Hematopoietic multipotent progenitor cell (in vitro differentiated cells): ENCODE measurements at places on chromosomes 5 and 9. TPM values are rescaled to one million over a fixed set of nuclear protein-coding genes. Genes with fewer than 3 reads are reported as not detected.

DNA sequence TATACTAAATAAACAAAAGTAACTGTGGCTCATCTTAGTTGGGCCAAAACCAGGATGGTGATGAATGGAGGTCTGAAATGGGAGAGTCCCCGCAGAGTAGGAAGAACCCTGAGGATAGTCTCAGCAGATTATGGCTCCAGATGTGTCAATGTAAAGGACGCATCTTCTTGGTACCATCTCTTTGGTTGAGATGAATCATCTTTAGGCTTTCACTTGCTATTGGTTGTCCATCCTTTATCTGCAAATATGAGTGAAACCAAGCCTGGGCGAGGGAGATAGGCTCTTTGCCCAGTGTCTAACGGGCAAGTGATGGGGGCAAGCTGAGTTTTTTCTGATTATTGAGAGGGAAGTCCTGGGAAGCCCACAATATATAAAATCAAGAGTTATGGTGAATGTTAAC, 19.4 kb upstream of the LCP2 start:
- no peak for DNase-seq

DNA sequence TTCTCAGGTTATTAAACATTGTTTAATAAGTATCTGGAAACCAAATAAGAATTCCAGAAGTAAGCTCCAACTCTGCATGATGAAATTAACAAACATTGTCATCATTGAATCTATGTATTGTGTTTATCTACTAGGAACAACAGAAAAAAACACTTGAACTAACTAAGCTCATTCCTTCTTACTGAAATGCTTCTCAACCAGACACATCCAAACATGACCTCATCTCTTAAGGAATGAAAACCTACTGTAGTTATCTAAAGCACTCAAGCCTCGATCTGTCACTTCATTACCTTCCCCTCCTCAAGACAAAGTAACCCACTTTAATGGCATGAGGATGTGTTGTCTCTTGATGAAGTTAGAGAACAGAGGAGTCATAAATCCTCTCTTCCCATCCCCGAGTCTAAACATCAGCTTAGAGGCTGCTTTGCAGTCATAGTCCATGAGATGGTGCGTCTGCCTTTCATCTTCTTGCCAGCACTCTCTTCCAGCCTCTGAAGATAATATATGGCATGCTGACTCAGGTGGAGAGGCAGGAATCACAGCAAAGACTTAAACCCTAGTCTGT, 86.5 kb downstream of the CEMIP2 start:
- DNase-seq, result no peak

DNA sequence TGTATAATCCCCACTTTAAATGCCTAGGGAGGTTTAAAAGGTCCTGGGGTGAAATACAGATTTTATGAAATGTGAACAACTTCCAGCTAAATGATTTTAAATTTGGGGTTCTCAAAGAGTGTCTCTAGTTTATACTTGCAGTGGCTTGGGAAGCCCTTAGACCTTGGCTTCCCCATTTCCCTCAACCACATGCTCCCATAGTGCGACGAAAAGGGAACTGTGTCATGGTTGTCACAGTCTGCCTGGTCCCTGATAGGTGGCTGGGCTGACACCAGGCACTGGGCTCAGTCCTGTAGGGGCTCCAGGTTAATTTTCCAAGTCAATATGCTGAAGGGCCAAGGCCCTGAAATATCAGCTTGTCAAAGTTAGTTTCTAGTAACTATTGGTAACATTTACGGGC, 10.4 kb upstream of the CXCL14 start:
- no peak for DNase-seq

DNA sequence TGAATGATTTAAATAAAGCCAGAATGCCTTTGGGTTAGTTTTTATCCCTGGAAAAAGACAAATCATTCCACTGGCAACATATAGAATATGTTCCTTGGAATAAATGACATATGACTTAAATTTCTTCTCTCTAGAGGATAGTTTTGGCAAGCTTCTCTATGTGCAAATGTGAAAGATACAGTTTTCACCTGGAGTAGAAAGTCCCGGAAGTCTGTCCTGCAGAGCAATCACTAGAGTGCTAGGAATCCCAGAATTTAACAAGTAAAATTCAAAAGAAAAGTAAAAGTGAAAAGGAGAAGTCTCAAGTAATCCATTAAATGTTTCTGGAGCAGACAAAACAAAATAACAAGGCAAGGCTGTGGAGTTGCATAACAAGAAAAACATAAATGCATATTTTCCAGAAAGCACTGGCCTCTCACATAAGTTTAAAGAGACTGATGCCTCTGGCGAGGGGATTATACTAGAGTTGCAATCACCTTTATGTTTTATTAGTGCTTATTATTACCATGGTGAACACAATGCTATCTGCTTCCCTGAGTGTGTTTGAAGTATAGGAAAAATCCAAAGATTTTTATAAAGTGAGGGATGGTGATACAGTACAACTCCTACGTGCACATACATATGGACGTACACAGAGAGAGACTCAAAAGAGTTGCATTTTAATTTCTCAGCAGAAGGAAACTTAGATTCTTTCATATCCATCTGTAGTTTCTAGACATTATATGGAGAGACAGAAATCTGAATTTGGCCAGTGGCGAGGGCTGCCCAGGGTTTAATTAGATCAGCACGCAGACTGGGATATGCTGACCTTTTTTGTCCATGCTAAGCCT, 188.3 kb upstream of the ANKRD55 start:
- no peak for DNase-seq

Gene GKAP1
- 1.9 TPM for total RNA-seq

DNA sequence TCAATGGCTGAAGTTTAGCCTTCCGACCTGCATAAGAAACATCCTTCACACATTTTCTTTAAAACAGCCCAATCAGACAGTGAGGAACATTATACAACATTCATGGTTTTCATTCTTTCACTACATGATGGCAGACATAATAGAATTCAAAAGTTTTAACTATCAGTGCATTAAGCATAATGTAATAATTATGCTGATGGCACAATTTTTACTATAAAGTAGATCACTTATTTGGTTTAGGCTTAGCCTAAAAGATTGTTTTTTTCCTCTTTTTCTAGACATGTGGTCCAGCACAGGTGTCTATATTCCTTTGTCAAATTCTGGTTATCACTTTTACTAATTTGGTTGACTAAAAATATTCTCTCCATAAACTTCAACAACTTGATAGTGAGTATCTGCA, 46.5 kb downstream of the EFNA5 start:
- DNase-seq, result no peak

- DNase-seq, result no peak
Measured at GRCh38 chr9:36603006-36603405, 30.3 kb downstream of the MELK start.

GRCh38 chr5:39863926-39864552, 439.3 kb upstream of the DAB2 start:
- DNase-seq, result no peak

GRCh38 chr9:100379862-100380261, 27.1 kb upstream of the TEX10 start:
- no peak for DNase-seq

GRCh38 chr5:95261437-95262175, 23.3 kb downstream of the MCTP1 start:
- no peak for DNase-seq

- DNase-seq, result peak; percentile 15
Measured at GRCh38 chr9:10032166-10032565, 580.6 kb downstream of the PTPRD start.

Gene MYMK
- not detected for total RNA-seq

GRCh38 chr5:104541141-104541785, 978.7 kb upstream of the NUDT12 start:
- DNase-seq, result no peak

GRCh38 chr5:13957032-13957645, 12.7 kb upstream of the DNAH5 start:
- DNase-seq, result peak; percentile 55

Gene BARHL1
- not detected for total RNA-seq

DNA sequence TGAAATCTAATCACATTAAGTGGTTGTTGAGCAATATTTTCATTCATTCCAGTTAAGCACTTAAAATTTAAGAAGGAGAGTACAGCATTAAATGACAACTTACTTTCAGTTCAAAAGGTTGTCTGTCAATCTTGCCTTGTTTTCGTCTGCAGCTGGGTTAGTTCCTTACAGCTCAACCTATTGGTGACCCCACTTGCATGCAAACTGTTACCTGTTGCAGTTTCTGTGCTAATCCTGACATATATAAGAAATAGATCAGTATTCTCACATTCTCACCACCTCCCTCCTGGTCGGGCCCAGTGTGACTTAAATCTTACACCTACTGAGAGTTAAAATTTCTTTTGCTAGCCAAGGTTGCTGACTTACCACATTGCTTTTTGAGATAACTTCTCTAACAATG, 191.8 kb upstream of the SMC2 start:
- no peak for DNase-seq

DNA sequence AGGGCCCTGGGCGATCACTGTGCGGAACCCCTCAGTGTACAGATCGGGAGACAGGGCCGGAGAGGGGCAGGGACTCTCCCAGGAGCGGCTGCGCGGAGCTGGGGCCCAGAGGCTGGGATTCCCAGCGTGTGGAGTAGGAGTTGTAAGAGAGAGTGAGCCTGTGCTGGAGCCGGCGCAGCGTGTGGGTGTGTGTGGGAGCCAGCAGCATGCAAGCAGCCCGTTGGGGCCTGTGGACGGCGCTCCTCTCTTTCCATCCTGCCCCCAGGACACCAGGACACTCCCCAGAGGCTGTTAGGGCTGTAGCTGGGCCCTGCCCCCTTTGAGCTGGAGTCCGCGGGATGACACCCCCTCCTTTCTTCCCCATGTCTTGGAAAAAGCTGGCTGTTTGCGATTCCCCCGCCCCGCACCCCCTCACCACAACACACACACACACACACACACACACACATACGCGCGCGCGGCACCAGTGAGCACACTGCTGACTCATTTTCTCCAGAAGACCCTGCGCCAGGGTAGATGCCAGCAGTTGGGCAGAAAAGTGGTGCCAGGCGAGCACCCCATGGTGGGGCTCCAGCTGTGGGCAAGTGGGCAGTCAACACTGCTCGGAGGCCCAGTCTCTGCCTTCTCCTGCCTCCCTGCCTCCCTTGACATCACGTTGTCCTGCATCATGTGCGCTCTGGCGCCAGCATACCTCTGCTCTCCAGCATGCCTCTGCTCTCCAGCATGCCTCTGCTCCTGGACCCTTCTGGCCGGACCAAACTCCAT, 1.5 kb downstream of the COL27A1 start:
- DNase-seq, result peak; percentile 36

Gene LTC4S
- 8.6 TPM for total RNA-seq

Gene PCDHA9
- under 0.01 TPM for total RNA-seq

Gene KLHL3
- total RNA-seq, result 13.7 TPM

GRCh38 chr5:137651022-137651421, 84.9 kb downstream of the KLHL3 start:
- DNase-seq, result no peak

DNA sequence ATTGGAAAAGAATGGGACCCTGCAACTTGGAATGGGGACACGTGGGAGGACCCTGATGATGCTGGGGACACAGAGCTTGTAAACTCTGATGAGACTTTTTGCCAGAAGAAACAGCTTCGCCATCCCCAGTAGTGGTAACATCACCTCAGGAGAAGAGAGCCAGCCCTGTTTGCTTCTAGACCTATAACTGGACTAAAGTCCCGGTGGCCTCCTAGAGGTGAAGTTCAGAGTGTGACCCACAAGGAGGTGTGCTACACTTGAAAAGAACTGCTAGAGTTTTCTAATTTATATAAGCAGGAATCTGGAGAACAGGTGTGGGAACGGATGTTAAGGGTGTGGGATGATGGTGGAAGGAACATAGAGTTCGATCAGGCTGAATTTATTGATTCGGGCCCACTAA, 19.8 kb downstream of the NSA2 start:
- no peak for DNase-seq

- DNase-seq, result peak; percentile 62
Measured at GRCh38 chr5:176543428-176544182, 5.5 kb upstream of the CDHR2 start.

Gene WNK2
- under 0.01 TPM for total RNA-seq

Gene SPATA31C1
- total RNA-seq, result under 0.01 TPM

GRCh38 chr5:59767681-59768151, 125.8 kb downstream of the PDE4D start:
- no peak for DNase-seq

- no peak for DNase-seq
Measured at GRCh38 chr9:33288828-33289483, 1.4 kb upstream of the NFX1 start.
